SJSA1 (cell line): ENCODE measurements at places on chromosomes 6 and 20.

GRCh38 chr20:56626367-56627121 is 2.6 kb upstream of the TFAP2C start:
- DNase-seq: peak; percentile 26

DNA sequence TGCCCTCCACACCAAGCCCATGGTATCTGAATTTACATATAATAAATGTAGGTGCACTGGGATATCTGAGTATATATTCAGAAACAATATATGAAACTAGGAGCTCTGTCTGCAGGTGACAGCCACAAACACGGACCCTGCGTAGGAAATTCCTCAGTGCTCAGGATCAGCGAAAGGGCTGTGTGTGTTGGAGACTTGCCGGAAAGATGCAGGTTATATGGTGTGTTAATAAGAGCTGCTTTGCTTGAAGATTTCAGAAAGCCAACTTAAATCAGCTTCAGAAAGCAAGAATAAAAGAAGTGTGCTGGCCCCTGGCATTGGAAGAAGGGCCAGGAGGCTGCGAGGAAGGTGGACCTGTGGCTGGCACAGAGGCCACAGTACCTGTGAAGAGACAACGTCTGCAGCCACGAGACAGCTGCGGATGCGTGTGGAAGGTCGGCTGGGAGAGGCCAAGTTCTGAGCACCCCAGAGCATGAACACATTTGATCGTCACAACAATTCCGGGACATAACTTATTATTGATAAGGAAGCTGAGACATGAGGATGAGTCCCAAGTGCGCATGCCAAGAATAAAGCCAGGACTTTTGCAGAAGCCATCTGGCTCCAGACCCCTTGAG is 183.2 kb downstream of the DLL1 start:
- DNase-seq: no peak

DNA sequence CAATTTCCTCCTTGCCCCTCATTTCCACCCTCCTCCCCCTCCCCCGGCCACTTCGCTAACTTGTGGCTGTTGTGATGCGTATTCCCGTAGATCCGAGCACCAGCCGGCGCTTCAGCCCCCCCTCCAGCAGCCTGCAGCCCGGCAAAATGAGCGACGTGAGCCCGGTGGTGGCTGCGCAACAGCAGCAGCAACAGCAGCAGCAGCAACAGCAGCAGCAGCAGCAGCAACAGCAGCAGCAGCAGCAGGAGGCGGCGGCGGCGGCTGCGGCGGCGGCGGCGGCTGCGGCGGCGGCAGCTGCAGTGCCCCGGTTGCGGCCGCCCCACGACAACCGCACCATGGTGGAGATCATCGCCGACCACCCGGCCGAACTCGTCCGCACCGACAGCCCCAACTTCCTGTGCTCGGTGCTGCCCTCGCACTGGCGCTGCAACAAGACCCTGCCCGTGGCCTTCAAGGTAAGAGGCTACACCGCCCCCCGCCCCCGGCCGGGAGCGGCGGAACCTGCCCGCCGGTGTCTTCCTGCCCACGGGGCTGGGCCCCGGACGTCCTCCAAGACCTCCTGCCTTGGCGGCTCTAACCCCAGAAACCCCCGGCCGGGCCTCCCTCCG is 44.9 kb upstream of the SUPT3H start:
- DNase-seq: peak; percentile 60

DNA sequence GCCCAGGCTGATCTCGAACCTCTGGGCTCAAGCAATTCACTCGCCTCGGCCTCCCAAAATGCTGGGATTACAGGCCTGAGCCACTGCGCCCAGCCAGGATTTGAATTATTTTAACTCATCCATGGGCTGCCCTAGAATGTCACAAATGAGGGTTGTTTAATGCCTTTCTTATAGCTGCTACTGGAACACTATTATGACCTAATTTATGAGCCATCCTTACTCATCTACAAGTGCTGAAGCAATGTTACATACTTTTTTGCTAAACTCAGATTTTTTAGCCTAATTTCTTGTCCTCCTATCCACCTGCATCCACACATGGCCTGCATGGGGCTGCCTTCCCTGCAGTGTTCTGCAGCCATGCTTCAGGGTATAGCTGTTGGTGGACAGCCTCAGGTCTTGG is 59.9 kb downstream of the RTN4IP1 start:
- no peak for DNase-seq

GRCh38 chr6:158047563-158048323 is 66.1 kb downstream of the SYNJ2 start:
- no peak for DNase-seq

DNA sequence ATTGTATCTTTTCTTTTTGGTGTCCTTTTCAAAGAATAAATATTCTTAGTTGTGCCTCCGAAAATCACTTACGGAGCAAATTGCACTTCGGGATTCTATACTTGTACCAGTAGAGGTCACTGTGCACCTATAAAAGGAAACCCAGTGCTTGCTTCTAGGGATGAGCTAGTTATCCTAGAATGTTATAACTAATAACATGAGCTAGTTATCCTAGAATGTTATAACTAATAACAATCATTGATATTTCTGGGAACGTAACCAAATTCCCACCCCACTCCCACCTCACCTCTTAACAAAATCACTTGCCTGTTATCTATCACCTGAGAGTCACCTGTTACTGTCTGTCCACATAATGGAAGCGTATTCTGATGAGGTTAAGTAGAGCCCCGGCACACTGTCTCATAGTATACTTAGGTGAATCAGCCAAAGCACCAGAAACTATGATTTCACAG is 126.9 kb upstream of the TIAM2 start:
- DNase-seq: peak; percentile 50

- no peak for DNase-seq
Observed at GRCh38 chr6:75244063-75244584, 523 bp upstream of the COX7A2 start.
